SHP77 (cell line): ENCODE measurements at places on chromosomes 4 and X.
A peak's percentile ranks its signal among the peaks of the same experiment; 100 is the strongest.

- no peak for DNase-seq
Measured at GRCh38 chr4:31923634-31924033, 1203.5 kb downstream of the PCDH7 start.

- no peak for DNase-seq
Measured at GRCh38 chr4:70674731-70675130, 8.4 kb upstream of the JCHAIN start.

GRCh38 chrX:150094375-150094774 lies 156.1 kb upstream of the EOLA2 start:
- DNase-seq, result no peak

DNA sequence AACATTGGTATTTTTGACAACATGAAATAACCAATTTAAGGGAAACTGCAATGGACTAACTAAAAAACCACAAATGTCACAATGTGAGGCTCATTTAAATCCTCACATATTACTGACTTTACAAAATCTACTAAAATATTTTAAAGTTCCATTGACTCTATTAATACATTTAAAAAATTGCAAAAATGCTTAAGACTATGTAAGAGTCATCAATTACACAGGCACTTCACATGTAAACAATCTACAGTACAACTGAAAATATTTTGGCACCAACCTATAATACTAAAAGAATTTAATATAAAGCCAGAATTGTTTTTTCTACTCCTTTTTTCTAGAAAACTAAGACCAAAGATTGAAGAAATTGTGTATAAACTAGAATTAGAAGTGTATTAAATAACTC lies 76.8 kb upstream of the RBMXL3 start:
- no peak for DNase-seq

- peak; percentile 26 for DNase-seq
Measured at GRCh38 chrX:115330498-115331168, 41.1 kb downstream of the LUZP4 start.

DNA sequence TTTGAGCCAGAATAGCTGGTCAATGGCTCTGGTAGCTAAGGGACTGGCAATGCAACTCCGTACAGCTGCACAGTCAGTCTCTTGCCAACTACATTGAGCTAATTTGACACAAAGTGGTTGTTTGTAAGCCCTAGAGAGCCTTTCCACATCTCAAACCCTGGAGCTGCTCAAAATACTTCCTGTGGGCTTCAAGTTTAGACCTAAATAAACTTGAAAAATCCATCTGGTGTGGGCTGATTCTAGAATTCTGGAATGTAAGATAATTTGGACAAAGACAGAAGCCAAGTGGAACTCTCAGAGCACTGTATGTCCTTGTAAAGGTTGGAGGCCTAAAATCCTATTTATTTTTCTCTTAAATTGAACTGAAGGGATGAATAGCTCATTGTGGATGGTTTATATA lies 380.8 kb downstream of the SPRY1 start:
- no peak for DNase-seq

DNA sequence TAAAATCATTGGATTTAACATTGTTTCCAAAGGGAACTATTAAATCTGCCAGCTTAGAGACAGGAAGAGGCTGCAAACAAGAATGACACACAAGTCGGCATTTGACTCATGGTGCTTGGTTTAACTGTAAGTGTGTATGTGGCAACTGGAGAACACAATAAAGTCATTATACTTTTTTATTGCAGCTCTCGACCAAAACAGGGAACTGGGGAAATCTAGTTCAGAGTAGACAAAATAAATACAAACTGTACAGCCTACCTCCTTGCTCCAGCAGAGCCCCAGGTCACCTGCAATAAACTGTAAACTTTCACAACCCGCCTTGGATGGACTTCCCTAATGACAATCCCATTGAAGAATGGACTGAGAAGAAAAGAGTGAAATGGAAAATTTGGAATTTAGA lies 24.0 kb downstream of the NPY5R start:
- no peak for DNase-seq

- DNase-seq, result no peak
Measured at GRCh38 chr4:165439981-165440380, 61.2 kb downstream of the CPE start.

DNA sequence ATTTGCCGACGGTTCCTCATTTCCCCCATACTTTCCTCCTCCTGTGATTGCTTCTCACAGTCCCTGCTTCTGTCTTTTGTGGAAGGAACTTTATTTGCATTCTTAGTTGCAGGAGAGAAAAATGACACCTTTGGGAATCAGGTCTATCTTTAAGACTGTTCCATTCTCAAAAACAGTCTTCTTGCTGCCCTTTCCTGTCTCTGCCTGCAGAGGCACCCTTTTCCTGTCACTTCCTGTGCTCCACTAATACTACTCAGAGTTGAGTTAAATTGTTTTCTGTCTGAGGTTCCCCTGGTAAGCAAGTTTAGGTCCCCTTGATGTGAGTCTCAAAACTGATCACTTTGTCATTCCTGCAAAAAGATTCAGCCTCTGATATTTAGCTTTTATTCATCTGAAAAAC lies 208.8 kb upstream of the CLNK start:
- DNase-seq, result no peak

GRCh38 chrX:19382555-19383145 lies 38.9 kb downstream of the PDHA1 start:
- peak; percentile 1 for DNase-seq

DNA sequence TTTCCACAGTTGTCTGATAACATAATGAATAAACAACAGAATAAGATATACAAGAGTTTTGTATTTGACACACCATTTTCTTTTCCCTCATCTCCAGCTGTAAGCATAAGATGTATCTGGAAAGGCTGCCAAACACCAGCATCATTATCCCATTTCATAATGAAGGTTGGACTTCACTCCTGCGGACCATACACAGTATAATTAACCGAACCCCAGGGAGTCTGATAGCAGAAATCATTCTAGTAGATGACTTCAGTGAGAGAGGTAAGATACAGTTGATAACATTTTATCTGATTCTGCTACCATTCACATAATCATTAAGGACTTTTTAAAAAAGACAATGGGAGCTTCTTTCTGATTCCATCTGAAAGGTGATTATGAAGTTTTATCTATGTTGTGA lies 535.2 kb downstream of the GALNTL6 start:
- no peak for DNase-seq

GRCh38 chr4:24121395-24122175 lies 231.7 kb upstream of the PPARGC1A start:
- DNase-seq, result no peak

DNA sequence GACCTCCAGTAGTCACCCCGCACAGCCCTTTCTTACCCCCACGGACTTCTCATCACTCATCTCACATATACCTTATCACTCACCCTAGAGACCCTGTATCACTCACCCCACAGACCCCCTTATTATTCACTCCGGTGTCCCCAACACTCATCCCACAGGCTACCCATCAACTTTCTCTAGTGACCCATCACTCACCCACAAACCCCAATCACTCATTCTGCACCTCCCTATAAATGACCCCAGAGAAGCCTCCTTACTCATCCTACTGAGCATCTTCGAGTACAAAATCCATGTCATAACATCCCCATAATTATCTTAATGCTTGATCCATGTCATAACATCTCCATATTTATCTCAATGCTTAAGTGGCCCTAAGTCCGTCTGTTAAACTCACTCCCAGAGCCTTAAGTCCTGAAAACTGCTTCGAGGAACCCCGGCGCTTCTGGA lies 934 bp downstream of the ZNF41 start:
- DNase-seq, result no peak

DNA sequence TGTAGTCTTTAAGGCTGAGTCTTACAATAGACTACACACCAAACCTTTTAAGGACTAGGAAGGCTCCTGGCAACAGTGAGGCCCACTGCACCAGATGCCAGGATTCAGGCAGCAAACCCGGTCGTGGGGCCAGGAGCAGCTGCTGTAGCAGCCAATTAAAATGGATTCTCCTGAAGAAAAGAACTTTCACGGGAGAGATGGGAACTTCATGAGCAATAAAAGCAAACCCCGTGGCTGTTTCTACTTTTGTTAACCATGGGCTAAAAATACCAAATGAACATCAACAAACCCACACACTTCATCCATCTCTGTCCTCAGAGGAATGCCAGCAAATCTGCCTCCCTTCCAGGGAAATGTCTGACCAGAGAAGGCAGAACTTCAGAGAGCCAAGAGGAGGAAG lies 101.4 kb downstream of the BTC start:
- DNase-seq, result no peak

- no peak for DNase-seq
Measured at GRCh38 chr4:178255172-178255571, 812.9 kb upstream of the AGA start.

GRCh38 chr4:157421365-157421764 lies 200.8 kb downstream of the GRIA2 start:
- DNase-seq, result no peak

GRCh38 chr4:5469861-5470260 lies 238.5 kb downstream of the EVC2 start:
- no peak for DNase-seq

- no peak for DNase-seq
Measured at GRCh38 chr4:74223801-74224200, 65.9 kb downstream of the MTHFD2L start.

- DNase-seq, result no peak
Measured at GRCh38 chr4:164606478-164606877, 147.5 kb upstream of the SMIM31 start.

DNA sequence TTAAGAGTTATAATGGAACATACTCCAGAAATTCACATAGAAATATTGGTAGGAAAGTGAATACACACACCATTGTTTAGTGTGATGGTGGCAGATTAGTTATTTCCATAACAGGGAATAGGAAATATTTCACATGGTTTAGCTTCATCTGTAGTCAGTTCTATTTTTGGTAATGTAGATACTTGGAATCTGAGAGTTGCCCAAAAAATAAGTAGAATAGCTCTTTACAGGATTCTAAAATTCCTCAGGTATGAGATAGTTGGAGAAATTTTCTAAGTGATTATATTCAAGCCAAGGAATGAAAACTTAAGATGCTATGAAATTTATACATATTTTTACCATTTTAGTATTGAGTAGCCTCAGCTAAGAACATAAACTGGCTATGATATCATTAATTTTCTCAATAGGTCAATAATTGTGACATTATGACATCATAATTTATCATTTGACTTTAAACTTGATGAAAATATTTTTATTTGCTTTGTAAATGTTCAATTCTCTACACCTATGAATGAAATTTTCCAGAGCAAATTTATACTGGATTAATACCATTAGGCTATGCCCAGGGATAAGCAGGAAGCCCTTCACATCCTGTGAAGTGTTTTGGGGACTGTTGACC lies 35.8 kb downstream of the CPEB2 start:
- no peak for DNase-seq

DNA sequence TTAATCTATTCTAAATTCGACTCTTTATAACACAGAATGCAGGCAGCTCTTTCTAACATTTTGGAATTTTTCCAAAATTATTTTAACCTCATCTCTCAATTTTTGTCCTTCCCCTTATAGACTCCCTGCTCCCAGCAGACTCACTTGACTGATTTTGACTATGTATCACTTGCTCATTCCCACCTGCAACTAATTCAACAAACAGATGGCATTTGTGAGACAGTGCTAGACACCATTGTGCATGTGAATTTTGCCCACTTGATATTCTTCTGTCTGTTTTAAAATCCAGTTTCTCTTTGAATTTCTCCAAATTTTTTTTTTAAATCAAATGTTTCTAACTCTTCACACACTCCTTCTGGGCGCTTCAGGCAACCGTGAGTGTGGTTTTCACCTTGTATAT lies 1534.0 kb downstream of the PCDH7 start:
- DNase-seq, result no peak

GRCh38 chrX:131058136-131058868 lies at the start of gene ARHGAP36:
Gene ARHGAP36, plus strand, starts transcription at chrX:131058346. Its CDS starts 23,320 bp downstream, at chrX:131081666.
- DNase-seq, result no peak

- DNase-seq, result peak; percentile 34
Measured at GRCh38 chr4:22515145-22515887, 550 bp downstream of the ADGRA3 start.

- DNase-seq, result no peak
Measured at GRCh38 chr4:48445704-48446103, 37.4 kb upstream of the SLC10A4 start.

DNA sequence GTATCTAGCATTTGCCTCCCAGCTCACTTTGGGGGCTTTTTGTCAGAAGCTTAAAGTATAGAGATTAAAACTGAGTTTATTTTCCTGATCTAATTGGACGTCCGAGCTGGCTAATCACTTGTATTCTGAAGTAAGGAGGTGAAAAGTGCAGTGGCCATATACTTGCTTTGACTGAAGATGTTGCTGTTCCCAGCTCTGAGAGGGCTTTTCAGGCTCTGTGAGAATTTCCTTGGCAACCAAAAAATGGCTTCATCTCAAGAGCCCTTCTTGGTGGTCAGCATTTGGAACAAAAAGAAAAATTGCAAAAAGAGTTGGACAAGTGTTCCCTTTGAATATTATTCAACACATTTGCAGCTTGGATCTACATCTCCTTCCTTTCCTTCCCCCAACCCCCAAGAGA lies 67.0 kb downstream of the SLC4A4 start:
- no peak for DNase-seq

- no peak for DNase-seq
Measured at GRCh38 chrX:132094164-132094563, 33.7 kb downstream of the FRMD7 start.

GRCh38 chrX:120725874-120726273 lies 96.0 kb upstream of the C1GALT1C1 start:
- DNase-seq, result no peak

GRCh38 chrX:145532176-145532780 lies 285.0 kb downstream of the SPANXN1 start:
- DNase-seq, result no peak
